HFF-Myc (cell line): ENCODE measurements at places on chromosomes 3 and 15.

DNA sequence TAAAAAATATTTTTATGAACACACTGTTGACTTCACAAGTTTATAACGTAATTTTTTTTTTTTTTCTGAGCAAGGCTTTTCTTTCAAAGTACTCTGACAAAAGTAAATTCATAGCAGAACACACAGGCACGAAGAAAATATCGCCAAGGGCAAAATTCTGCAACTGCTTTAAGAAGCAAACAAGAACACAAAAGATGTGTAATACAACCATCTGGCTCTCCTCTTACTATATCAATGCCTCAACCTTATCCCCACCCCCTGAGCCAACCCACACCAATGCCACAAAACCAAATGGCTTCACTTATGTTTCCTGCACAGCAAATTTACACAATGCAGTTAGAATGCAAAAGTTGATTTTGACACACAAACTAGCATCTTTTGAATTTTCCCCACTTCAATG, 274.2 kb downstream of the FOXP1 start:
- no peak for DNase-seq

DNA sequence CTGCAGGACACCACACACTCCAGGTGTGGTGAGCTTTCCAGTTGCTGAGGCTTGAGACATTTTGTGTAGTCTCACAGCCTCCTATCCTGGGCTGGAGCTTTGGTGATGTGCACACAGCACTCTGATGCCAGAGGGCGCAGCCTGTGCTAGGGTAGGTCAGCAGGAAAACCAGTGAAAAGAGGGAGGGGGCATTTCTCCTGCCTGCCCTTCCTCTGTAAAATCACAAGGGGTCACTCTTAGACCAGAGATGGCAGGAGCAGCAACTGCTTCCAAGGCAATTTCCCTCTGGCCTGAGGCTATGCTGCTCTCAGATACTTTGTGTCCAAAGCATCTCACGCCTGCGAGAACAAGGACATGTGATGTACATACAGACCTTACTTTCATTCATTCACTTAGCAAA, 16.5 kb upstream of the MUSTN1 start:
- DNase-seq = peak; percentile 35

DNA sequence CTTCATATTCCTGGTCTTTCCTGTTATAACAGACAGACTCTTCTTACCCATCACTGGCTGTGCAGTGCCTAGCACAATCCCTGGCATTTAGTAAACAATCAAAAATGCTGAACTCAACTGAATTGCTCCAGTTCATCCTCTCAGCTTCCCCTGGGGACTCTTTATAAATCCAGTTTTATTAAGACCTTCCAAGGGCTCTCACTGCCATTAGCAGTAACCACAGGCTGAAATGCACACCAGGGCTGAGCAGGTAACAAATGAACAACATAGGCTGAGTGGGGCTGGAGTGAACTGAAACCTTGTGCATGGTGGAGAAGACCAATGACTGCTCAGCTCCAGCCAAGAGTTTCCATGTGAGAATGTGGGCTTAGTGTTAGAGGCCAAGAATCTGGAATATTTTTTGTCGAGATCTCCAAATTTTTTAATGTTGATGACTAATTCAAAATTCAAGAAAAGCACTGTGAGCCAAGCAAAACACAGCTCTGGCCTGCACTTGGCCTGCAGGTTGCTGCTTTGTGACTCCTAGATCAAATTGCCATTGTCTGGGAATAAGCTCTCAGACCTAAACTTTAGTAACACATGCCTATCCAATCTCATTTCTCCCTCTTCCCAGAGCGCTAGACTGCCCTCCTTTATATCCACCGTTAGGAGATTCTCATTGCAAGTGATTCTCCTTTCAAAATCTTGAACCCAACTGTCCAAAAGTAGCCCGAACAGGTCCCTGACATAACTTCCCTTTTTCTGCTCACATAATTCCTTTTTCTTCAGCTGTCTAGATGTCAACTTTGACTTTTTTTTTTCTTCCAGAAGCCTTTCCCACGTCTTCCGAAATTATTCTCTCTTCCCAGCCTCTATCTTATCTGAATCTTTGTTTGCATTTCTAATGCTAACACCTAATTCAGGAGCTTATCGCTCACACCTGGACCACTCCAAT, 7.4 kb downstream of the SQOR start:
- DNase-seq = no peak

- no peak for DNase-seq
These were observed 455.0 kb upstream of the THBS1 start for GRCh38 chr15:39125904-39126303.

DNA sequence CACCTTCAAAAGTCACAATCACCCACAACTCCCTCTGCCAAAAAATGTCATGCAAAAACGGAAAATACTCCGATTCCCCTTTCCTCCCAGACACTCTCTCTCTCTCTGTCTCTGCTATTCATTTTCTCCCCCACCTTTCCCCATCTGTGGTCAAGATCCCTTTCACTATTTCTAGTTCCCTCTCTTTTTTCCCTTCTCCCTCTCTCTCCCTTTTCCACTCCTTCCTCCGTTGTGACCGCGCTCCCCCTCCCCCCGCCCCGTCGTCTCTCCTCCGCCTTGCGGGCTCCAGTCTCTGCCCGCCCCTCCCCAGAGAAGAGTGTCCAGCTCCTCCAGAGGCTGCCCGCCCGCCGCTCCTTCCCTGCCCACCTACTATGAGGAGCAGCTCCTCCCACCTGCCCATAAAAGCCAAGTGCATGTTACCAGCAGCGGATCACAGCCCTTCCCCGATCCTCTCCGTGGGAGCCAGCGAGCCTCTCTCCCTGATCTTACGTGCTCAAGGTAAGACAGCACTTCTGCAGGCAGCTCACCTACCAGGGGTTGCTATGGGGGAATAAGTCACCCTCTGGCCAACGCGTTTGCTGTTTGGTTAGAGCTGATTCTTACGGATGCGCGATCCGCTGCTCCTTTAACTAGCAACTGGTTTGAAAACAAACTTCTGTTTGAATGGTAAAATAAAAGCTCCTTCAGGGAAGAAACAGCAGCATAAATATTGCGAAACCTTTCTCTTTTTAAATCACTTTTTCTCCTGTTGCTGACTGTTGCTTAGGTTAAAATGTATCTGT, at the start of gene COL8A1:
Gene COL8A1 (plus strand): TSS at position 428 of the 782 bp plus-strand sequence. CDS start 152,089 bp downstream, outside the sequence.
- no peak for DNase-seq

GRCh38 chr3:182683453-182683852, 109.9 kb upstream of the ATP11B start:
- peak; percentile 38 for DNase-seq

DNA sequence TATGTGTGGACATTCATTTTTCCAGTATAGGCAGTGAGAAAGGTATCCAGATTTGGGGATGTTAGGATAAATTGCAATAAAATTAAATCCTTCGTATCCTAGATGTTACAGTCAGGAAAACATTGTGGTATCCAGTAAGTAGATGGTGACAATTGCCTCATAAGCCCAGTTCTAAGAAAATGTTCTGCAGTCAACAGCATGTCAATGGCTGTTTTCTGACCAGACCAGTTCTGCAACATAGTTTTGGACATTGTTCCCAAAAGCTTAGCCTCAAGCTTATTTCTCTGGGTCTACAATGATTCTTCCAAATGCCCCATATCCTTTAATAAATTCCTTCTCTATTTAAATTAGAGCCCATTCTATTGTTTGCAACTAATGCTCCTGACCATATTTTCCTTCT, 480.7 kb downstream of the FHIT start:
- no peak for DNase-seq

DNA sequence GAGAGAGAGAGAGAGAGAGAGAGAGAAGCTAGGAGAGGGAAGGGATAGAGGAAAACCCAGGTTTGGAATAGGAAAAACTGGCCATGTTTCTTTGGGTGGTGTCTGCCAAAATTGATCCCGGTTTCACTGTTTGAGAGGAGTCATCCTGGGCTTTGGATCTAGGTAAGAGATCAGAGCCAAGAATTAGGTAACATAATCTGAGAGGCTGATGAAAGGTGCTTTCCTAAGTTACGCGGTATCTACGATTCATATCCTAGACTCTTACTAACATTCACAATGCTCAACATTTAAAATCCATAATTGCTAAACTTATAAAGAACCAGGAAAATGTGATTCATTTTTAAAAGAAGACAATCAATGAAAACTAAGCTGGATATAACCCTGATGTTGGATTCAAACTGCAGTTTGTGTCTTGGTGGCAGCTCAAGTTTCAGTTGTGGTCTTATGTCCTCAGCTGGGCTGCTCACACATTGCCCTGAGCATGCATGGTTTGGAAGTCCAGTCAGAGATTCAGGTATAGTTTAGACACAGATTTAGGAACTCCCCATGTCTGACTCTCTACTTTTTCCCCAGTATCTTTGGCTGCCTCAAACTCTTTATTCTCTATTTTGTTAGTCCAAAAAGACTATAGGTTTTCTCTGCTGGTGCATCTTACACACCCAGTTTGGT, 42.5 kb upstream of the FMN1 start:
- DNase-seq = no peak

DNA sequence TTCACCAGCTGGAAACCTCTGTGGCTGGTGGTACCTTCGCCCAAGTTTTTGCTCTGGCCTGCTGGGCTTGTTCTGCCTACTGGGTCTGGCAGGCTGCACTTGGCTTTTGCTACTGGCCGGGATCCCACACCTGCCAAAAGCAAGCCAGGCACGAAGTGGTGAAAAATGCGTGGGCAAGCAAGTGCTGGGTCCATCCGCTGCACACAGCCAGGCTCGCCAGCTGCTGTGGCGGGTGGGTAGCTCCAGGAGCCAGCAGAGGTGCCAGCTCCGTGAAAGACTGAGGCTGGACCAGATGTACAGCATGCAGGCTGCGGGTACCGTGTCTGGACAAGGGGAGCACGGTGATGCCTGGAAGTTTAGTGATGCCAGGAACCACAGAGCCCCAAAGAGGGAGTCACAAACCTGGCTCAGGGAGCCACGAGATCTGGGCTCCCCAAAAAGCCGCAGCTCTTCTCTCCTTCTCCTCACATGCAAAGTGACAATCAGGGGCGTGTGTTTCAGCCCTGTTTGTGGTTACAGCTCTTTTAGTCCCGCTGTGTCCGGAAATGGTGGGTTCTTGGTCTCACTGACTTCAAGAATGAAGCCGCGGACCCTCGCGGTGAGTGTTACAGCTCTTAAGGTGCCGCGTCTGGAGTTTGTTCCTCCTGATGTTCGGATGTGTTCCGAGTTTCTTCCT, 1455.6 kb upstream of the GBE1 start:
- no peak for DNase-seq

GRCh38 chr15:84666373-84666772, 8.4 kb upstream of the NMB start:
- DNase-seq = no peak

- DNase-seq = no peak
These were observed 38.6 kb downstream of the BTLA start for GRCh38 chr3:112460519-112461195.

DNA sequence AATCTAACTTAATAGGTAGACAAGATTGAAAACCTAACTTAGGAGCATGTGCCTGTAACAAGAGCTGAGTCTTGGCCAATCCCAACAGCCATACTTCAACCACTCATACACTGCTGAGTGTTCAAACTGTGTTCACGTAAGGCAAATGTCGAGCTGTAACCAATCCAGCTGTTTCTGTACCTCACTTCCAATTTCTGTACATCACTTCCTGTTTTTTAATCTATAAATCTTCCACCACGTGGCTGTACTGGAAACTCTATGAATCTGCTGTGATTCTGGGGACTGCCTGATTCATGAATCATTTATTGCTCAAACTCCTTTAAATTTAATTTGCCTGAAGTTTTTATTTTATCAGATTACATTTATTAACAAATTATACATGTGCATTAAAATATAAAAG, 44.6 kb upstream of the NEDD4 start:
- DNase-seq = peak; percentile 56

GRCh38 chr3:134876836-134877235, 81.8 kb downstream of the EPHB1 start:
- no peak for DNase-seq

DNA sequence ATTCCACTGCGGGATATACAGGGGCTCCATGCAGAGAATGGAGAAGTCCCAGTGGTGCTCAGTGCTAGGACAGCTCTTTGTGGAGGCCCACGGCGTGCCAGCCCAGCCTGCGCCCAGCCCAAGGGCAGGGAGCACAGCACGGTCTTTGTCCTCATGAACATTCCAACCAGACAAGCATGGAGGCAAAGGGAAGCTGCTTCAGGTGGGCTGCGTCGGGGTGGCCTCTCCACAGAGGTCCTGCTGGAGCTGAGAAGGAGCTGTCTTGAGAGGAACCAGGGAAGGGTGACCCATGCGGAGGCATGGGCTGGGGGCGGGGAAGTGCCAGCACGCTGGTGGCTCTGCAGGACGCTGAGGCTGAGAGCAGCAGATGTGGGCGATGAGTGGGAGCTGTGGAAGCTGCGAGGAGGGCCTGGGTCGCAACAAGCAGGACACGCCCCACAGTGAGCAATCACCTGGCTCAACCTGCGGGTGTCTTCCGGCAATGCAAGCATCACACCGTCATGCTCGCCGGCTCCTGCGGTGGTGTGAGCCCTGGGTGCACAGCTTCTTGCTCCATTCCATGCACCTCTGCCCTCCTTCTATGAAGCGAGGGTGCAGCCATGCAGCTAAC, 14.0 kb upstream of the KLF15 start:
- no peak for DNase-seq

- no peak for DNase-seq
These were observed 5.8 kb downstream of the FMN1 start for GRCh38 chr15:33188641-33189257.

DNA sequence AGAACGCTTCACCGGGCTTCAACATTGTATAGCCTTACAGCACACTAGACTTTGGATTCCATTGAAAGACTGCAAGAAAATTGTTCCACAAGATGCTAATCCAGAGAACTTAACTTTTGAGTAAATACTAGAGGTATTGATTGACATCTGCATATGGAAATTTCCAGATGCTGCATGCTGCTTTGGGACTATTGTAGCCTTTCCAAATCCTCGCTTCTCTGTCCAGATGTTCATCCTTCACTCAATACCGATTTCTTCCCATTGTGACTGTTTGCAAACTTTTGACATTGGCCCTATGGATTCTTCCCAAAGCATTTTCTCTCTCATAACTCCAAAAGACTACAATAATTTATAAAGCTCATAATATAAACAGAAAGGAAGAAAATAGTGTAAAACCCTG, 41.4 kb downstream of the COL6A6 start:
- no peak for DNase-seq

GRCh38 chr3:14506626-14507304, 33.4 kb downstream of the GRIP2 start:
- DNase-seq = no peak

DNA sequence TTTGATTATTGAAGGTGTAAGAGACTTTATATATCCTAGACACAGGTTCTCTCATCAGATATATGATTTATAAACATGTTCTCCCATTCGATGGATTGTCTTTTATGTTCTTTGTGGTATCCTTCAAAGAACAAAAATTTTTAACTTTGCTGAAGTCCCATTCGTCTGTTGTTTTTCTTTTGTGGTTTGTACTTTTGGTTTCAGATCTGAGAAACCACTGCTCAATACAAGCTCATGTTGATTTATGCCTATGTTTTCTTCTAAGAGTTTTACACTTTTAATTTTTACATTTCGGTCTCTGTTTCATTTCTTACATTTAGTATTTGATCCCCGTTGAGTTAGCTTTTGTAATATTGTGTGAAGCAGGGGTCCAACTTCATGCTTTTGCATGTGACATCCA, 103.3 kb upstream of the SPRED1 start:
- no peak for DNase-seq
